Fibroblast of mammary gland (primary cell): ENCODE measurements at places on chromosomes 11 and 22.
A peak's percentile ranks its signal among the peaks of the same experiment; 100 is the strongest.

DNA sequence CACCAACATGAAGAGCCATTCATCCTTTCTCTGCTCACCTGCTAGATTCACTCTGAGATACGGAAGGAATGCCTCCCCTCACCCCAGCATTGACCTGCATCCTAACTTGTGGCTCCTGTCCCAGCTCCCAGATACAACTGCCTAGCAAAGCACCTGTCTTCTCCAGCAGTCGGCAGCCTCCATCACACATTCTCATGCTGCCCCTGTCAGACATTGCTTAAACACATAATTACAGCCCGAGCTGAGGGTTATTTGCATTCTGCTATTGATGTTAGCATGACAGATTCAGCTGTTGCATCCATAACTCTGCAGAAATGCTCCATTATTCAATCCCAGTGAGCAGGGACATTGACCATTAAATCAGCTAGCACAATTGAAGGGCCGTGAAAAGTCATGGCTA, 184.4 kb upstream of the NARS2 start:
- no peak for DNase-seq

GRCh38 chr11:76321820-76322524, 59.0 kb downstream of the THAP12 start:
- DNase-seq, result no peak

GRCh38 chr11:122214567-122214966, 98.6 kb upstream of the BLID start:
- DNase-seq, result no peak

GRCh38 chr11:123137431-123138224, 57.4 kb downstream of the CLMP start:
- peak; percentile 87 for DNase-seq

DNA sequence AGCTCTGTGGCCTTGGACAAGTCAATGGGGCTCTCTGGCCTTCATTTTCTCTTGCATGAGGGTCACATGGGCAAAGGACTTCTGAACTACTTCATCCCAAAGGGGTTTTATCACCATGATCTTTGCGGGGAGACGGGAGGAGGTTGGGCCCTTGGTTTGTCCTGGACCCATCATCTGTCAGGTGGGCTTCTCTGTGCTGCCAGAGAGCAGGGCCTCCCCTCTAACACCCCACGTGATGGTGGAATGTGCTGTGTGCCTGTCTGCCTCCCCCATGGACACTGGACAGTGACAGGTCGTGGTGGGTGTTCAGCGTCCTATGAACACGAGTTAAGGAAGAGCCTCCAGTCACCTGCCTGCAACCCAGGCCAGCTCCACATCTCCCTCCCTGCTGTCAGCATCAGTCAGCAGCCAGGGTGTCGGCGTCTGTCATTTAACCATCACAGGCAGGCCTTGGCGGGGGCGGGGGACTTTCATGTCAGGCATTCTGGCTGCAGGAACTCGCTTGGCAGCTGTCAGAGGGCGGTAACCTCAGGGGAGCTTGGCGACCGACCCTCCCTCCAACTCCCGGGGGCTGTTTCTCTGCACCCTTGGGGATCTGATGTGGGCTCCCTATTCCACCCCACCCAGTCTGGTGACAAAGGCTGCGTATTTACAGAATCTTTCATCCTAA, 2.6 kb upstream of the SUN2 start:
- no peak for DNase-seq

- no peak for DNase-seq
Measured at GRCh38 chr11:103552086-103552485, 442.9 kb downstream of the DYNC2H1 start.

GRCh38 chr22:29773233-29773632, 6.1 kb downstream of the UQCR10 start:
- peak; percentile 54 for DNase-seq

- no peak for DNase-seq
Measured at GRCh38 chr11:10002221-10002620, 291.8 kb downstream of the SBF2 start.

- DNase-seq, result no peak
Measured at GRCh38 chr22:19122752-19123492, 710 bp upstream of the DGCR2 start.

GRCh38 chr11:112859787-112860186, 101.4 kb upstream of the NCAM1 start:
- DNase-seq, result no peak

- DNase-seq, result no peak
Measured at GRCh38 chr11:78925387-78925786, 350.7 kb upstream of the NARS2 start.

GRCh38 chr22:38286915-38287669, 14.3 kb upstream of the TMEM184B start:
- no peak for DNase-seq

GRCh38 chr11:6927030-6927617, 898 bp downstream of the ZNF215 start:
- DNase-seq, result no peak

DNA sequence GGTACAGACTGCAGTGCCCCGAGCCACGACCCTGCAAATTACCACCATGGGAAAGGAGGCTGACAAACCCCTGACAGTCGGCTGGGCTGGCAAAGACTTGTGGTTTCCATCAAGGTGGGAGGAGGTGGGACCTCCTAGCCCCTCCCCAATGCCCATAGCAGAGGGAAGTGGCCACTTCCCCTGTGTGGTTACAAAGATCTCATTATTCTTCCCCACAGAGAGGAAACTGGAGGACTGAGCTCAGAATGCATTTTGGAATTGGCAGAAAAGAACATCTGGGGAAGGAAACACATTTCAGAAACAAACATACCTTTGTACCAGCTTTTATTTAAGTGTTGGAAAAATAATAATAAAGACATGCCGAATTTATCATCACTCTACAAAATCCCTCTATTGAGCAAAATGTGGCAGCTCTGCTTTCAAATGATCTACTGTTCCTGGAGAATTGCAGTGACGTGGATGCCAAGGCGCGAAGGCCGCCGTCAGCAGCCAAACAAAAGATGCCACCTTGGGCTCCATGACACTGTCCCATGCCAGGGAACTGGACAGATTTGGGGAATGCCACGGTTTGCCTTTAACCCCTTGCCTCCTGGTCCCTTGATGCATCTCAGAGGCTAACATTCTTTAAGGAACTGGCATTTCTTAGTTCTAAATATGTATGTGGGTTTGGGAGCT, 169.6 kb downstream of the CRYBB2 start:
- DNase-seq, result no peak

DNA sequence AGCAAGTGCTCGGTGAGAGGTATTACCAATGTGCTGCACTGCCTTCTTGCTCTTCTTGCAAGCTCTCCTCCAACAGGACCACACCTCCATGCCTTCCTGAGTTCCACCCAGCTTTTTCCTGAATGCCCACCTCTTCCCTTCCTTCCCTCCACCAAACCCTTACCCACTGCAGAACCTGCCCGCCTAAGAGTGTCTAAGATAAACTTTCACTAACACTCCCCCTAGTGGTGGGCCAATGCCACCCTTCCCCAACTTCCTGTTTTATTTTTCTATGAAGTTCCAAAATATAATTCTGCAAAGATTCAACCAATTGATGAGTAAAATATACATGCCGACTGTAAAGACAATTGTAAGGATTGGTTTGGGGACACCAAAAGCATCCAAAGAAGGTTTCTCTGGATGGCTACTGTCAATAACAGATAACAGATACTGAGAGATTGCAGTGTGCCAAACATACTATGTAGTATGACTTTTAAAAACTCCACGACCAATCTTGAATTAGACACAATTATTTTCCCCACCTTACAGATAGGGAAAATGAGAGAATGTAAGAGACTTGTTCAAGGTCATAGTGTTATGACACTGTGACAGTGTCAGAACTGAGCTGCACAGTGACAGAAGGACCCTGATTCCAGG, 38.6 kb upstream of the BMAL1 start:
- peak; percentile 62 for DNase-seq

DNA sequence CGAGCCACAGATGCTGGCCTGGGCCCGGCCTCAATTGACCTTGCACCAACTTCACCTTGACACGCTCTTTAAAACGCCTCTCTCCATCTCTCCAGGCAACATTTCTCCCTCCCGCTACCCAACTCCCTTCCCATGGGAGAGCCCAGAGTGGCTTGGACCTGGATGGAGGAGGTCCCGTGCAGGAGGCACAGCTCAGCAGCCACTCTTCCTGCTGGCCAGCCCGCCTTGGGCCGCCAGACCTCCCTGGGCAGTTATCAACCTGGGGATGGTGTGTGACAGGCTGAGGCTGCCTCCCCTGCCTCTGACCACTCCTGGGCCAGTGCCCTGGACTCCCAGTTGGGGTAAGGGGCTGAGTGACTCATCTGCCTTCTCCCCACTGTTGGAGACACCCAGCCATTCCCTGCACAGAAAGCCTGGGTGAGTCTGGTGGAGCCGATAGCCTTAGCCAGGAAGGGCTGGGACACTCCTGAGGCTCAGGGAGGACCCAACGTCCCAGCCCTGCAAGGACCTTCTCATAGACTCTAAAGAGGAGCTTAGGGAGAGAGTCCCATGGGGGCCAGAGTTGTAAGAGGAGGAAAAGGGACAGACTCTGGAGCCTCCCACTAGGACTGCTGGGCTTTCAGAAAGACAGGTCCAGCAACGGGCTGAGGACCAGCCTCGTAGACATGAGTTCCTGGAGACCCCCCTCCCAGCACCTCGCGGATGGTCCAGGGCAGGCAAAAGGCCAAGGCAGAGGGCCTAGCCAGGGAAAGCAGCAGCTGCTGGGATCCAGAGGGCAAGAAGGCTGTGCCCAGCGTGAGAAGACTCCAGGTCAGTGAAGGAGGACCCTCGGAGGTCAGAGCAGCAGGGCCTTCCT, 131.7 kb downstream of the CEP164 start:
- DNase-seq, result no peak

DNA sequence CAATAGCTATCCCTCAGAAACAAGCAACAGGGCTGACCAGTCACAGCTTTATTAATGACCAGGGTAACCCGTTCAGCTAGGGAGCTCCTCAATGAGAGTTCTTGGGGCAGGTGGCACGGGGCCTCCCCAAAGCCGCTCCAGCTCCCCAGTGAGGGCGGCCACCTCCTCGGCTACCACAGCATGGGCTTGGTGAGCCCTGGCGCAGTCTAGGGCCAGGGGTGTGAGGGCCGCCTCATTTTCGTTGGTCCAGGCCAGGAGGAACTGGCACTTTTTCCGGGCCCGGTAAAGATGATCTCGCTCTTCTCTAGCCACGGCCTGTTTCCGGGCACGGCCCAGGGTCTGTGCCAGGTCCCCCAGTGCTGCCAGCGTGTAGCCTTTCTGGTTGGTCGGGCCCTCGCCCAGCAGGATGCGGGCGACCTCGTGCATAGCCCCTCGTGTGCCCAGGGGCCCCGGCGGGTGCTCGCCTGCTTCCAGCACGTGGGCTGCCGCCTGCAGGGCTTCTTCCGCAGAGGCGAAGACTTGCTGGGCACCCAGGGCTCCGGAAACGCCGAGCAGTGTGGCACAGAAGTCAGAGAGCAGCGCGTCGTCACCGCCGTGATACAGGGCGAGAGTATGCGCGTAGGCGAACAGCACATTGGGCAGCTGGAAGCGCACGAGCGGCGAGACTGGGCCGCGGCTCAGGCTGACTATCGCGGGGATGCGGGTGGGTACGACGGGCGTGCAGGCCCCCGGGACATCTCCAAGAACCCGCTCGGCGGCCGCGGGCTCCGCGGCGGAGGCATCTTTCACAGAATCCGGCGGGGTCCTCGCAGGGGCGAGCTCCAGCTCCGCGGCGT, 913 bp downstream of the ZNHIT2 start:
- DNase-seq, result peak; percentile 70

DNA sequence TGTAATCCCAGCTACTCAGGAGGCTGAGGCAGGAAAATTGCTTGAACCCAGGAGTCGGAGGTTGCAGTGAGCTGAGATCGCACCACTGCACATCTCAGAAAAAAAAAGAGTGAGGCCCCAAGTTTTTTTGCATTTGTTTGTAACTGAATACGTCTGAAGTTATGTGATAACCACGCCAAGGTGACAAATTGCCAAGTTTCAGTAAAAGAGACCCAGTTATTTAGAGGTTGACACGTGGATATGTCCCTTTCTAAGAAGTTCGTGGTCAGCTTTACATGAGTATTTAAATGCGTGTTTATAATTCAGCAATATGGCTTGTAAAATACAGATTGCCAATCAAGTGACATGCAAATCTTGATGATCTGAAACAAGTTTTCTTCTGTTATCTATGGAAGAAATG, 8.0 kb downstream of the PPARA start:
- DNase-seq, result no peak

DNA sequence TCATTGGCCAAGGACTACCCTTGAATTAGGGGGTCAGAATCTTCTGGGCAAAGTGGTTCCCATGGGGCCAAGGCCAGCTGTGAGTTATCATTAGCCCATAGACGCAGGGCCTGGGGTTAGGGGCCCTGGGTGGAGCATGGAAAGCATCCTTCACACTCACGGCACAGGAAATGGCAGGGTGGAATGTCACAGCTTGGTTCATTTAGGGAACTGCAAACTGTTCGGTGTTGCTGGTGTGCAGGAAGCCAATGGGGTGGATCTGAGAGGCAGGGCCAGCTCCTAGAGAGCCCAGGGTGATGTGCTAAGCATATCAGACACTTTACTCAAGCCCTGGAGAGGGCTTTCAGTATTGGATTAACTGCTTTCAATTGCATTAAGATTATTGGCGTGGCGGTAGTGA, 42.9 kb downstream of the TECTA start:
- DNase-seq, result no peak

GRCh38 chr11:113681711-113682413, 24.2 kb downstream of the TMPRSS5 start:
- no peak for DNase-seq

DNA sequence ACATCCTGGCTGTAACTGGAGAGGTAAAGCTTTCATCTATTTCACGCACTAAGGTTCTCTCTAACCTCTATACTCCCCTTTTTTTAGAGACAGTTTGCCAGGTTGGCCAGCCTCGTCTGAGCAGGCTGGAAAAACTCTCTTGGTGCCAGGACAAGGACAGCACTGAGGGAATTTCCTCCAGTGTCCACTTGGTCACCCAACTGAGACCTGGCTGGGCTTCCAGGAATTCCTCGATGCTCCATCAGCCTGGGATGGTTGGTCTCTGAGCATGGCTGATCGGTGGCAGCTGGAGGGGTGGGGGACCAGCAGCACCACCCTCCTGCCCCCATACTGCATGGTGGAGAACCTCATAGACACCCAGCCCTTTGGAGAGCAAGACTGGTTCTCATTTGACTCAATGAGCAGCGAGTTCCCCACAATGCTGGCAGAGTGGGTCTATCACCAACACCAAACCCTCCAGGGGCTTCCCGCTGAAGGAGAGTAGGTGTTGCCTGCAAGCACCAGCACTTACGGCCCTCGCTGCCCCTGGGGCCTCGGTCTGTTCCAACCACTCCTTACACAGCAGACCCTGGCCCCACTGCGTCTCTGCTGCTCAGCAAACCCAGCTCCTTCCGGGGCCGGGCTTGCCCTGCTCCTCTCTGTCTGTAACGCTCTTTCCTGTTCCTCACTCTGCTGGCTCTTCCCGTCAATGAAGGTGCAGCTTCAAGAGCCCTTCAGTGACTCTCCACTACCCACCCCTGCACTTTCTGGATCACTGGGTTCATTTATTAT, 122.2 kb downstream of the ST3GAL4 start:
- DNase-seq, result no peak

GRCh38 chr11:7846003-7846402, 49.3 kb upstream of the OR5P2 start:
- no peak for DNase-seq

DNA sequence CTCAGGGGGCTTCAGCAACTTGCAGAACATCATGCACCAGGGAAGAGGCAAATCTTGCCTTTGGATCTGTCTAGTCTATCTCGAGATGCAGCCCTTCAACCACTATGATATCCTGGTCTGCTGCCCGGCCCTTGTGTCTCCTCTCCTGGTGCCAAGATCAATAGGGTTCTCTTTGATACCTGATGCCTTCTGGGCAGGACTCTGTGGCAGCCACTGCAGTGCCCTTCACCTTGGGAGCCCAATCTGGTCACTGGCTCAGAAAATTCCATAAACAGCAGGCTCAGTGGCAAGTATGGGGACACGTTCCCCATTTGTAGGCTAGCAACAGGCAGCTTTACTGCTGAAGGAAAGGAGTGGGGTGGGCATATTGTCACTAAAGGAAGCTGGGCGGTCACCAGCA, 23.4 kb downstream of the SYN3 start:
- no peak for DNase-seq
